Stomach (tissue), 19 donors: ENCODE measurements at places on chromosomes 5 and 9. TPM values are rescaled to one million over a fixed set of nuclear protein-coding genes. Genes with fewer than 3 reads are reported as not detected.

GRCh38 chr9:88733651-88734421, 198.9 kb downstream of the NXNL2 start:
- peak; percentile 46 for DNase-seq

- DNase-seq = no peak
These were observed 229.1 kb downstream of the SEMA5A start for GRCh38 chr5:9316733-9317132.

DNA sequence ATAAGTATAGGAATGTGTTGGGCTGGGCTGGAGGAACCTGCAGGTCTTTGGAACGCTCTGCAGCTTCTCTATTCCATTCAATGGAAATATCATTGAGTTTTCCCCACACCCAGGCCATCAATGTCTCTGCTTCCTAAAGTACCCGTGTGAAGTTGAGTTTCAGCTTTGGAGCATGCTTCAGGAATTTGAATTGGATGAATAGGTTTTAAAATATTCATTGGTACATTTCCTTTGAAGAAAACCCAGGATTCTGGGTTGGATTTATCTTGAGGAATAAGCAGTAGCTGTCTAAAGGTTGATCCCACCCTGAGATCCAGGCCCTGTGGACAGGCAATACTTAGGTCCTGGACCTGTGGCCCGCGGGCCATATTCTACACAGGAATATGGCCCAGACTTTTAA, 37.3 kb downstream of the INSYN2B start:
- DNase-seq = no peak

The CDH10 gene
- not detected for total RNA-seq

The LECT2 gene
- not detected for total RNA-seq
